ENCODE measurements at places on chromosomes 3 and 15. TPM values are rescaled to one million over a fixed set of nuclear protein-coding genes. Genes with fewer than 3 reads are reported as not detected.
A peak's percentile ranks its signal among the peaks of the same experiment; 100 is the strongest.

- no peak overlapping the region for H3K27ac ChIP-seq
- H3K4me1 ChIP-seq = peaks cover 4% of the 10 kb centered on the region
- H3K27me3 ChIP-seq = no peaks in the 10 kb centered on the region
These were observed 22.1 kb downstream of the CDIN1 start for GRCh38 chr15:36601497-36601932.

DNA sequence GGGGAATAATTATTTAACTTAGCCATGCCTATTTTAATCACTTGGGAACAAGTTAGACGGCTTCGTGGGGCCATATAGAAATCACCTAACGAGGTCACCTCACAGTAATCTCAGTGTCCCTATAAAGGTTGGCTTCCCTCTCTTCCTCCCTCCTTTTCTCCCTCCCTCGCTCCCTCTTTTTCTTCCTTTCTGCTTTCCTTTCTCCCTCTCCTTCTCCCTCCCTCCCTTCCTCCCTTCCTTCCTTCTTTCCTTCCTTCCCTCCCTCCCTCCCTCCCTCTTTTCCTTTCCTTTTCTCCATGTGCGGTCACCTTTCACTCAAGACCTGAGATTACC, 206.1 kb upstream of the DPH6 start:
- H3K27ac ChIP-seq = no peak overlapping the region
- H3K27me3 ChIP-seq = no peaks in the 10 kb centered on the region
- DNase-seq = no peak
- H3K36me3 ChIP-seq = no peaks in the 10 kb centered on the region

DNA sequence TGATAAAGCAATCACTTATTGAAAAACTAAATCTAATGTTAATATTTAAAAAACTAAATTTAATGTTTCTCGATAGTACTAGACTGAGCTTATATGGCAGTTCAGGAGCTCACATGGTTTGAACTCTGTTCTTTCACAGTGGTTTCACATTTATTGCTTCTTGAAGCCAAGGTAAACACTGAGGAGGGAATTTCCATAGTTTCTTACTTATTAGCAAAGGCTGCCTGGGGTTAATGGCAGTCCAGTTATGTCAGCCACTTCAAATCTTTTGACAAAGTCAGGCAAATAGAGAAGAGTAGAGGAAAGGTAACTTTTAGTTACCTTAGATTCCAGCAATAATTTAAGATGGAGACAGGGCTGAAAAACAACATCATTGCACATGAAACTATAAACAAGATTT, 831.5 kb downstream of the ROBO2 start:
- no peak overlapping the region for H3K27ac ChIP-seq
- no peak overlapping the region for H3K4me3 ChIP-seq

- no peaks in the 10 kb centered on the region for H3K27me3 ChIP-seq
- DNase-seq = peak; percentile 96
- H3K4me1 ChIP-seq = peaks cover 10% of the 10 kb centered on the region
- H3K27ac ChIP-seq = no peak overlapping the region
These were observed 15.7 kb downstream of the KIF9 start for GRCh38 chr3:47266709-47267489.

DNA sequence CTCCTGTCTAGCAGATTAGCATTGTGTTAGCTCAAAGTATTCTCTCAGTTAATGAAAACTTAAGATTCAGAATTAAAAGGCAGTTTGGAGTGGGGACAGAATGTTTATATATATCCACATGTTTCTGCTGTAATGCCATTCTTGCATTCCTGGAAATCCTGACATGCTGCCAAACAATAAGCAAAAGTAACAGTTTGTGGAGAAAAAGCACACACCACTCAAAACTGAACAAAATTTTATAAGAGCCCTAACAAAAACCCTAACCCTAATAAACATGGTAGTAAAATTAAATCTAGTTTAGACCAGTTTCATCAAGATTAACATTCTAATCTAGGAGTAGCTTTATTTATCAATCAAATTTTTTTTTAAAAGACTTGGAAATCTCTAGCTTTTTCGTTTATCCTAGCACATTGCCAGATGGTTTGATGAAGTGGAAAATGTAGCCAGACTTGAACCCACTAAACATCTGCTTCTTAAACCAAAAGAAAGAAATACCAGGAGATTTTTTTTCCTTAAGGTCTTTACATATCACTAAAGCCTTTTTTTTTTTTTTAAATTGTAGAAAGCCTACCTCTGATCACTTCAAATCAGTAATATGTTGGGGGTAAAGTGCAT, 3.7 kb downstream of the TCAIM start:
- peak; percentile 56 for DNase-seq
- peaks cover 6% of the 10 kb centered on the region for H3K4me1 ChIP-seq
- no peaks in the 10 kb centered on the region for H3K36me3 ChIP-seq
- no peaks in the 10 kb centered on the region for H3K27me3 ChIP-seq
- no peak overlapping the region for H3K4me3 ChIP-seq
- H3K27ac ChIP-seq = no peak overlapping the region

DNA sequence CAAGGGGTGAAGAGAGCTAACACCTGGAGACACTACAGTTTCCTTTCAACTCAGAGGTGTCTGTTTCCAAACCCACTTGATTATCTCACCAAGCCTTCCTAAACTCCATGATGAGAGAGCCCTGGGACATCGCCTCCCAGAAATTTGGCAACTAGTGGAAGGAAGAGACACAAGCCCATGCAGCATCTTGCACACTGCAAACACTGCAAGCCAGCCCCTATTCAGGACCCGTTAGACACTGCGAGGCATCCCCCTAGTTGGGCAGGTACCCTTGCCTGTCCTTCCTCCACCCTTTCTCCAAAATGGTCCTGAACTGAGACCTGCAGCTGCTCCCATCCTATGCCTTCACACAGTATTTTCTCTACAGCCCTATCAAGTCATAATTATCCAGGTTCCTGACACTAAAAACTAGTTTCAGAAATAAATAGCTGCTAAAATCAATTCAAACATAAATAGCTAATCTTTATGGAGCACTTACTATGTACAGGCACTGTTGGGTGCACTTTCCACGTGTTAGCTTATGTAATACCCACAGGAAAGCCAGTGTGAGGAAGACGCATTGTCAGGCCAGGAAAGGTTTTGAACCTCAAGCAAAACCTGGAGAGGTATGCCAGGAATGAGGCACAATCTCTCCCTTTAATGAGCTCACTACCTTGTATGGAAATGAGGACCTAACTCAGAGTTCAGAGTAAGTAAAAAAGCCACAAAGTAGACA, 2.8 kb downstream of the MAGI1 start:
- DNase-seq = no peak
- no peaks in the 10 kb centered on the region for H3K36me3 ChIP-seq
- peaks cover 5% of the 10 kb centered on the region for H3K27me3 ChIP-seq
- H3K4me1 ChIP-seq = peaks cover 22% of the 10 kb centered on the region
- H3K27ac ChIP-seq = no peak overlapping the region

The CLRN1 gene
- 0.23 TPM for polyA plus RNA-seq

The CCDC9B gene
- 15.9 TPM for polyA plus RNA-seq

The NRROS gene
- 5.4 TPM for polyA plus RNA-seq
